ENCODE measurements at places on chromosomes 13 and 19.

DNA sequence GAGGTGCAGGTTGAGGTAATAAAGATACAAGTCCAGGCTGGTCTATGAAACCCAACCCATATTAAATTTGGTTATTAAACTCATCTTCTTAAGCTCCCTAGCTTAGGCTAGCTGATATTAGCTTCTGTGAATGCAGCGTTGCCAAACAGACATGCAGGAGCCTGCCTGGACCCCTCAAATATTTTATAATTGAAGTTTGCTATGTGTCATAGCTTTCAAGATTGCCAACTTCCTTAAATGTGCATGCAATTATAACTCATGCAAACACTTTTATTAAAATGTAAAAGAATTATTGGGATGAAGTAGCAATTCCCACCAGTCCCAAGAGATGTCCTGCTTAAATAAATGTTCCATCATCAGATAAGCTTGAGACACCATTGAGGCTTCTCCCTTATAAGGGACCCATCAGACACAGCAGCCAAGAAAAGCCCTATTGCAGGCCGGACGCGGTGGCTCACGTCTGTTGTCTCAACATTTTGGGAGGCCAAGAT lies 51.3 kb downstream of the MBNL2 start:
- no peak for DNase-seq

GRCh38 chr19:46192992-46193650 lies 36.4 kb upstream of the IGFL1 start:
- DNase-seq = peak; percentile 48

DNA sequence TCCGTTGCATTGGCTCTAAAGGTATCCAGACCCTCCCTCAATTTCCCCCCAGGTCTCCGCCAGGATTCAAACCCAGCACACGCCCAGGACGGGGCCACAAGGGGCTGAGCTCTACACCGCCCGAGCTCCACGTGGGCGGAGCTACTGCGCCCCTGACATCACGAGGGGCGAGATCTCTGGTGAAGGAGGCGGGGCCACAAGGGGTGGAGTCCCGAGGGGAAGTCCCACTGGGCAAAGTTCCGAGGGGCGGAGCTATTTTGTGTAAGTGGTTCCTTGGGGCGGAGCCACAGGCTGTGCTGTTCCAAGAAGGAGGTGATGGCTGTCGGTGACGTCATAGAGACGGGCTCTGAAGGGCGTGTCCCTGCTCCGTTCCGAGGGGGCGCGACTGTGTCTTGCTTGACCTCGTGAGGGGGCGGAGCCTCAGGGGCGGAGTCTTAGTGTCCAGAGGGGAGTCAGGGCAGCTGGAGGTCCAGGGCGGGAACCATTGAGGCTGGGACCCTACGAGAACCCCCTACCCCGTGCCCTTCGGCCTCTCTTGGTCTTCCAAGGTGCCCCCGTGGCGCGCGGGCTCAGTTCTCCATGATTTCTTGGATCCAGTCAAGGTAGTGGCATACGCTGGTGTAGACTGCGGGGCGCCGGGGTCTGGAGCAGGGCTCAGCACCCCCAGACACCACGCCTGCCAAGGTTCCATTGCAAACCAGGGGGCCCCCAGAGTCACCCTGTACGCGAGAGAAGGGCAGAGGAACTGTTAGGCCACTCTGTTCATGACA lies 1.3 kb upstream of the KLK8 start:
- no peak for DNase-seq

DNA sequence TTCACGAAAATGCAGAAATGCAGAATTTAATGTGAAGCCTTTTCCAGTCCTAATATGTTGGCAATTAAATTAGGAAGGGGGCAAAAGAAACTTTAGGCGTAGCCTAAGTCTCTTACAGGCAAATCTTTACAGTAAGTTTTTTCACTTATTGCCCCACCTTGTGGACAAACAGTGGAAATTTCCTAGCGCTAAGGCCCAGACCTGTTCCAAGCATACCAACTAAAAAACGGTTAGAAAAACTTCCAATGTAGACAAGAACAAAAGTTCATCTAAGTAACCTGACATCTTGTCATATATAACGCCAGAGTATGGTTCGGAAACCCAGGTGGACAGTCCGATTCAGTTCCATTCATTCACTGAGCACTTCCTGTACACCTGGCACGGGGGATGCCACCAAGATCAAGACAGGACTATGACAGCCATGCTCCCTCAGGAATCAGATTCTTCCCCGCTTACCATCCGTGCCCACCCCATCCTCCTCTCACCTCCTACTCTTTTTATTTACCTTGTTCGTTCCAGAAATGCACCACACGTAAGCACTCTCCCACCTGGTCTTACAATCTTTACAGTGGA lies 4.9 kb downstream of the ZAR1L start:
- no peak for DNase-seq

DNA sequence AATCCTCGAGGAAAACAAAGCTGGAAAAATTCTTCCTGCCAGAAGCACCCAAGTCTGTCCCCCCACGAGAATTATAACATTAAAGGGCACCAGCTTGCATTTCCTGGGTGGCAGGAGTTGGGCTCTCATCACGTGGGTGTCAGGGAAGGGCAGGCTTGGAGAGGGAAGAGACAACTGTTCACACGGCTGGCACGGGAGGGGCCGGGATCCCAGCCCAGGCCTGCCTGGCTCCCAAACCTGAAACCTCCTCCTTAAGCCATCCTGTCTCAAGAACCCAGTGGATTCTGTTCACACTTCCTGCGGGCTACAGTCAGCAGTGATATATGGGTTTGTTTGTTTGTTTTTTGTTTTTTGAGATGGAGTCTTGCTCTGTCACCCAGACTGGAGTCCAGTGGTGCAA lies 12.2 kb downstream of the GRIK5 start:
- DNase-seq = no peak

DNA sequence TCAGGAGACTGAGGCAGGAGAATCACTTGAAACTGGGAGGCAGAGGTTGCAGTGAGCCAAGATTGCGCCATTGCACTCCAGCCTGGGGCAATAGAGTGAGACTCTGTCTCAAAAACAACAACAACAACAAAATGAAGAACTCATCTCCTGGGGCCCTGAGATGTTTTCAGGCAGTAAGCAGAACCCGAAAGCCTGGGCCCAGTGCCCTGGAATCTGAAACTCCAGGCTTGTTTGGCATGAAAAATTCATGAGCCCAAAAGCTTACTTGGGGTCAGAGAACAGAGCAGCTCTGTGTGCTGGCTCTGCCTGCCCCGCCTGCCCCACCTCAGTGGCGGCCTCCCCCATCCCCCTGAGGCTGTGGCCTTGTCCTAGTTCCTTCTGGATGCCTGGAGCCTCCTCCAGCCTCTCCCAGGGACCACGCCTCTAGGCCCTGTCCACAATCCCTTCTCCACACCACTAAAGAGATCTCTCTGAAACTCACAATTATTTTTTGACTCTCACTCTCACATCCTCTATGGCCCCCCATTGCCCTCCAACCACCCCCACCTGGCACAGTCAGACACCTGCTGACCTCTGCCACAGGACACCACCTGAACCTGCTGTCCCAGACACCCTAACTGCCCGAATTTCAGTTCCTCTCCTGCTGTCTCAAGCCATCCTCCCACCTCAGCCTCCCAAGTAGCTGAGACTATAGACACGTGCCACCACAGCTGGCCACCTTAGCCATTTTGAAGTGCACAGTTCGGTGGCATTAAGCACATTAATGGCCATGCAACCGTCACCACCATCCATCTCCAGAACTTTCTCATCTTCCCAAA lies 6.9 kb upstream of the AP1M2 start:
- no peak for DNase-seq

DNA sequence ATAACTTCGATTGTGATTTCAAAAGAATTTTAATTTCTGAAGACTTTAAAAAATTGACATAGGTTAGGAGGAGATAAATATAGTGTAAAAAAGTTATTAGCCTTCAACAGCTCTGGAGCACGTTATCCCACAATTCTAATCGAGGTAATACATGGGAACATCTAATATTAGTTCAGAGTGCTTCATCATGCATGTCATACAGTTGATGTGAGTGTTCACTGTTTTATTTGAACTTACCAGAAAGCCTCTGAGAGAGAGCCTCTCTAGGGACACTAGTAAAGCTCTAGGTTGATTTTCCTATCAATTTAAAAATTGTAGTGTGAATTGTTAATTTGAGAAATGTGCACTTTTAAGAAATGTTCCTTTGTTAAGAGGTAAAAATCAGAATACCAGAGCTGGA lies 140.4 kb downstream of the LMO7 start:
- no peak for DNase-seq

- DNase-seq = no peak
Observed at GRCh38 chr13:76884186-76884906, 1.9 kb downstream of the KCTD12 start.

- DNase-seq = no peak
Observed at GRCh38 chr13:59607780-59608233, 555.9 kb downstream of the DIAPH3 start.

DNA sequence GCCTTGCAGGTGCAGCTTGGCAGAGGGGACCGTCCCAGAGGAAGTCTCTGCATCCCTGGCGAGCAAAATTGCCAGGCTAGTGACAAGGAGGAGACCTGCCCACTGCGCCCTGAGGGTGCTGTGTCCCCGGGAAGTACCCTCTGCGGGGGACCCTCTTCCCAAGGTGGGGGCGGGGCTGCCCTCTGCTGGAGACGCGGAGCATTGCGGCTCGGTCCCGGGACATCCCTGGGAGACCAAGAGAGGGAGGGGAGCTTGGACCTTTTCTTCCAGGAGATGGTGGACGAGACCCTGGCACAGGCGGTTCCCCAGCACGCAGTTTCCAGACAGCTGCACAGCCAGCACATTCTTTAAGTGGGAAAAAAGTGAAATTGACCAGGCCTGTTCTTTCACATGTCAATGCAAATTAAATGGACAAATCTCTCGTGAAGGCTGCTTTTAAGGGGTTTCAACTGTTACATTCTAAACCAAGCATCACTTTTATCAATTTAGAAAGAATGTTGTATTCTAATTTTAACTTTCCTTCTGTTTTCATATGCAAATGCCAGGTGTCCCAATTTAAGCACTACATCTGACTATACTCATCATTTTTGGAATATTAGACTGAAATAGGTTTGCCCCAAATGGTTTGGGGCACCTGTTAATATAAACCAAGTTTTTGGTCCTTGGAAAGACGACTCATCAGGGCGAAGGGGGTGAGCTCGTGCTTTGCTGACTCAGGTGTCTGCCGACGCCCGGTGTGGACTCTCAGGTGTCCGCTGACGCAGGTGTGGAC lies 60.7 kb downstream of the MCF2L start:
- DNase-seq = no peak

Data from BJ (cell line).